Calu3 (cell line): ENCODE measurements at places on chromosomes 5 and 9. TPM values are rescaled to one million over a fixed set of nuclear protein-coding genes. Genes with fewer than 3 reads are reported as not detected.

DNA sequence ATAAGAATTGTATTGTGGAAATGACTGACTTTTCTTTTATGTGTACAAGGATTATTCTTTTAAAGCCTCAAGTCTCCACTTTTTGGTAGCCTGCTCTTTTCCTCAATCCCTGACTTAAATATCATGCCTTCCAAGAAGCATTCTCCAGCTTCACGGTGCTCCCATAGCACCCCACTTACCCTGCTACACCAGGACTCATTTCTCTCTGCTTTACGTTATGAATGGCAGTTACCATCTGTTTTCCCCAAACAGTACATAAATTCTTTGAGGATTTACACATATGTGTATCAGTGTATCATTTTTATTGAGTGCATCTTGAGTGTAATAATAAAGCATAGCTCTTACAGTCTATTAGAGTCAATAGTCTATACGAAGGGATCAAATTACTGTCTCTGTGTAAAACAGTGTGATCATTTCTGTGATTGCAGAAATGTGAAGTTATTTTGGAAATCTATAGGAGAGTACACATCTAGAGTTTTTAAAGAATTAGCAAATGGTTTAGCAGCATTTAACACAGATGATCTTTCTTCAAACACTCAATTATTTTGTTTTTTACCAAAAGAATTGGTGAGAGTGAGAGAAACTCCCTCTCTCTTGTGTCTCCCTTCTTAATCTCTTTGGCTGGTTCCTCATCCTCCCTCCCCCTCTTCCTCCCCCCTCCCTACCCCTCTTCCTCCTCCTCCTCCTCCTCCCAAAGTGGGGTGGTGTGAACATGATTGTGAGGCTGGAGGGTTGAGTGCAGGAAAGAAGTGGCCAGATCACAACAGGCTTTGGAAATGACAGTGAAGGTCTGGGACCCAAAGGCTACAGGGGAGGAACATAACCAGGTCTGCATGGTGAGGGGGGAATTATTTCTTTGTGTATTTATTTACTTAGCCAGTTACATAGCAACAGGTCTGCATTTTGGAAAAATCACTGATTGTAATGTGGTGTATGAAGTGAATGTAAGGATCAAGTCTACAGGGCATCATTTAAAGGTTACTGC, 27.6 kb upstream of the ECM2 start:
- no peak for DNase-seq

DNA sequence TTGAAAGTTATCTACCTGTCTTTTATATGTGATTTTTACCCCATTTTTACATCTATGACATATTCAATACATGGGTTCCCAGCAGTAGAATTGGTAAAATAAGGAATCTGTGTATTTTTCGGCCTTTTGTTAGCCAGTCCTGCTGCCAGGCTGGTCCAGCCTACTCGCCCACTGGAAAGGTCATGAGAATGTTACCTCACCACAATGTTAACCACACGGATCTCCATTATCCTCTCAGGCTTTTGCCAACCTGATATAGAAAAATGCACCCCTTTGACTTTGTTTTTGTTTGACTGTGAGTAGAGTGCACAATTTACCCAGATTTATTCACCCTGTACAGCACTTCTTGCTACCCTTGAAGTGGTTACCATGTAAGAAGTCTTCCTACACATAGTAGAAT, 167.2 kb downstream of the CTNND2 start:
- DNase-seq = no peak

DNA sequence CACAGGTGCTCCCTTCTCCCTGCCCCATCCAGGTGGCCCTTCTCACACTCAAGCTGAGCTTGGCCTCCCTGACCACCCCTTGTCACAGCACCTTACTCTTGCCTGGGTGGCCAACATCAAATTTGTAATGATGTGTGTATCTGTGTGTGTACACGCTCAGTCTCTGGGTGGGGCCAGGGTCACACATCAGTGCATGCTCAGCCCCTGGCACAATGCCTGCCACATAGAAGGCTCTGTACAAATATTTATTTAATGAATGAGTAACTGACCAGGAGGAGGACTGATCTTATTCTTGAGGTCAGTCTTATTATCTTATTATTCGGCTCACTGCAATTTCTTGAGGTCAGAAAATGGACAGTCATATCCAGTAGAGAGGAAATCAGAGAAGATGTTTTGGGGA, 41.3 kb upstream of the HAND1 start:
- peak; percentile 47 for DNase-seq

GRCh38 chr9:94855903-94856302, 129.4 kb downstream of the AOPEP start:
- DNase-seq = no peak

- no peak for DNase-seq
Measured at GRCh38 chr5:25979086-25979485, 1059.3 kb downstream of the CDH9 start.

GRCh38 chr5:160360310-160360709, 10.1 kb downstream of the C1QTNF2 start:
- DNase-seq = no peak

DNA sequence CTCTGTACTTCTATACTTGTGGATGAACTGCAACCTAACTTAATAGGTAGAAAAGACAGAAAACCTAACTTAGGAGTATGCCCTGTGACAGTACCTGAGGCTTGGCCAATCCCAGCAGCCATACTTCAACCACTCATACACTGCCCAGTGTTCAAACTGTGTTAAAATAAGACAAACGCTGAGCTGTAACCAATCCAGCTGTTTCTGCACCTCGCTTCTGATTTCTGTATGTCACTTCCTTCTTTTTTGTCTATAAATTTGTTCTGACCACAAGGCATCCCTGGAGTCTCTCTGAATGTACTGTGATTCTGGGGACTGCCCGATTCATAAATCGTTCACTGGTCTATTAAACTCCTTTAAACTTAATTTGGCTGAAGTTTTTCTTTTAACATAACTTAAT, 41.4 kb downstream of the AUH start:
- no peak for DNase-seq

DNA sequence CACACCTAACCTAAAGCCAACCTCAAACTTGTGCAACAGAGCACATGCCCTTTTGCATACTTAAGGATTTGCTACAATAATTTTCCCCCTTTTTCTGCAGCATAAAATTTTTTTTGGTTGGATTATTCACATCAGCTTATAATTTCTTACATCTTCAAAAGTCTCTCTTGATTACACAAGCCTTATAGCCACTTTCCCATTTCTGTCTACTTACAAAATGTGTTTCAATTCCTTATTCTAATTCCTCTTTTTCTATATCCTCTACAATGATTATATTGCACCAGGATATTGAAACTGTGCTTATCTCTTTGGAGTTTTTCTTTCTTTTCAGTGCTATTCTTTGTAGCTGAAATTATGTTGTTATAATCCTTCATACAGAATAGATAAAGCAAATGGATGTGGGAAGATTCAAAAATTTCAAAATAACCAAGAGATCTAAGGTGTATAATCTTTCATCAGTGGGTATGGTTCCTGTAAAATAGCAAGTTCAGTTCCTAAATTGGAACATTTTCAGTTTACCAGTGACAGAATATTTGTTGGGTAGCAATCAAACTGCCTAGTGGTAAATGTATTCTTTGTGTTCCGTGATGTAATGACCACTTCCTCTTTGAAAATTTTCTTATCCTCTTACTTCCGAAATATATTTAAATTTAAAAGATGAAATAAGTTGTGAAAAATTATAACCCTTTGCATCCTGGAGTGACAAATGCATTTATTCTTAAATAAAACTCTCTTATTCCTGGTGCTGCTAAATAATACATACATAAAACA, 386.8 kb upstream of the CHD1 start:
- DNase-seq = no peak

DNA sequence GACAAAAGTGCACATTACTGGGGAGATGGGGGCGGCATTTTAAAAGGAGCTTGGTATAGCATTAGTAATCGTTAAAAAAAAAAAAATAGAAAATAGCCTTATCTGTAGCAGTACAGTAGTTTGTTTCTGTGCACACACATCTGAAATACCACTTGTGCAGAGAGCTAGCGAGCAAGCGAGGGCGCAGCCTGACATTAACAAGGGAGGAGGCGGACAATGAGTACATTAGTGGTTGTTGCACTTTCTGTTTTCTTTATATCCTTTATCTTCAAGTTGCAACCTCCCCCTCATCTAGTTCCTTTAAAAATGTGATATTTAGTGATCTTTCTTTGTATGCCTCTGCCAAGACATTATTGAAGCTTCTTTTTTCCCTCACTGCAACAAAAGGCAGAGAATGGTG, 880 bp upstream of the PTPDC1 start:
- DNase-seq = no peak

GRCh38 chr5:39658866-39659265, 234.1 kb upstream of the DAB2 start:
- DNase-seq = no peak

- no peak for DNase-seq
Measured at GRCh38 chr5:17355586-17356346, 138.3 kb downstream of the BASP1 start.

GRCh38 chr5:9149988-9150387, 395.9 kb downstream of the SEMA5A start:
- DNase-seq = no peak

GRCh38 chr5:170757669-170758068, 25.9 kb upstream of the GABRP start:
- no peak for DNase-seq

DNA sequence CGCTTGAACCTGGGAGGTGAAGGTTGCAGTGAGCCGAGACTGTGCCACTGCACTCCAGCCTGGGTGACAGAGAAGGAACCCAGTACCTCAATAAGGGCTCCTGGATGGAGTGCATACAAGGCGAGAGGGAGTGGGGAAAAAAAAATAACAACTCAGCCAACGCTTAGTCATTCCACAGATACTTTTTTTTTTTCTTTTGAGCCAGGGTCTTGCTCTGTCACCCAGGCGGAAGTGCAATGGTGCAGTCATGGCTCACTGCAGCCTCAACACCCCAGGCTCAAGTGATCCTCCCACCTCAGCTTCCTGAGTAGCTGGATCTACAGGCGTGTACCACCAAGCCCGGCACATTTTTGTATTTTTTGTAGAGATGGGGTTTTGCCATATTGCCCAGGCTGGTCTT, 59.5 kb upstream of the GGTA1 start:
- no peak for DNase-seq

The IRF1 gene
- total RNA-seq = 64.0 and 82.4 TPM in 2 replicates

The EIF4E1B gene
- not detected in 2 replicates for total RNA-seq

The IL3 gene
- total RNA-seq = not detected in 2 replicates
